ENCODE measurements at places on chromosomes 2 and 18.
A peak's percentile ranks its signal among the peaks of the same experiment; 100 is the strongest.

GRCh38 chr2:159032146-159032545, 63.7 kb downstream of the TANC1 start:
- no peak for DNase-seq

DNA sequence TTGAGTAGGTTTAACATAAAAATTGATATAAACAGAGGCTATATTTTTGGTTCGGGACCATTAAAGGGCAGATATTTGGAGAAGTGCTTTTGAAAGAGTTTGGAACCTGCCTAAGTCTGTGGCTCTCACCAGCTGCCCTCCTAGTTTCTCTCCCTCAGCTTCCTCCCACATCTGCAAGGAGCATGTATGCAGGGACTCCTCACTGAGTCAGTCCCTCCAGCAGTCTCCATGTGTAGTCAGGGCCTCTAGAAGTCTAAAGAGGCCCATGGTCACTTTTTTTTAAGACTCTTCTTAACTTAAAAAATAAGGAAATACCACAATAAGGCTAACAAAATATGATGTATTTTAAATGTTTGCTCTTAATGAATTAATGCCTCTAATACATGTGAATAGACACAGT, 220.0 kb upstream of the TANK start:
- DNase-seq, result no peak

GRCh38 chr2:109129356-109129920, 433 bp downstream of the SH3RF3 start:
- peak; percentile 51 for DNase-seq

- no peak for DNase-seq
Measured at GRCh38 chr2:63378589-63378988, 209.7 kb downstream of the WDPCP start.

- no peak for DNase-seq
Measured at GRCh38 chr2:239716536-239717318, 308.4 kb downstream of the NDUFA10 start.

- DNase-seq, result no peak
Measured at GRCh38 chr2:191907545-191907944, 60.7 kb upstream of the CAVIN2 start.

DNA sequence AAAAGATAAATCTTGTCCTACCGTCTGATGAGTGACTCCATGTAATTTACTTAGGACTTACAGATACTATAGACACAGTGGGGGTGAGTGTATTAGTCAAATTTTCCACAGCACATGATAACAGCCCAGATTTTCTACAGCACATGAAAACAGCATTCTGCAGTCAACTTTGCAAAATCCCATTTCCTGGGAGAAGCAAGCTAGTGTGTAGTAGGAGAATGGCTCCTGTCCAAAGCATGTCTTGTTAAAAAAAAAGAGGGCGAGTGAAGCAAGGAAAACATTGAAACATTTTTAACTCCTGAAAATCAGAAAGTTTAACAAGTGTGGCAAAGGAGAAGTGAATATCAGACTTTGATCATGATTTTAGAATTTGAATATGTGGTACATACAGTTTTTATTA, 817.8 kb upstream of the FAM98A start:
- no peak for DNase-seq

DNA sequence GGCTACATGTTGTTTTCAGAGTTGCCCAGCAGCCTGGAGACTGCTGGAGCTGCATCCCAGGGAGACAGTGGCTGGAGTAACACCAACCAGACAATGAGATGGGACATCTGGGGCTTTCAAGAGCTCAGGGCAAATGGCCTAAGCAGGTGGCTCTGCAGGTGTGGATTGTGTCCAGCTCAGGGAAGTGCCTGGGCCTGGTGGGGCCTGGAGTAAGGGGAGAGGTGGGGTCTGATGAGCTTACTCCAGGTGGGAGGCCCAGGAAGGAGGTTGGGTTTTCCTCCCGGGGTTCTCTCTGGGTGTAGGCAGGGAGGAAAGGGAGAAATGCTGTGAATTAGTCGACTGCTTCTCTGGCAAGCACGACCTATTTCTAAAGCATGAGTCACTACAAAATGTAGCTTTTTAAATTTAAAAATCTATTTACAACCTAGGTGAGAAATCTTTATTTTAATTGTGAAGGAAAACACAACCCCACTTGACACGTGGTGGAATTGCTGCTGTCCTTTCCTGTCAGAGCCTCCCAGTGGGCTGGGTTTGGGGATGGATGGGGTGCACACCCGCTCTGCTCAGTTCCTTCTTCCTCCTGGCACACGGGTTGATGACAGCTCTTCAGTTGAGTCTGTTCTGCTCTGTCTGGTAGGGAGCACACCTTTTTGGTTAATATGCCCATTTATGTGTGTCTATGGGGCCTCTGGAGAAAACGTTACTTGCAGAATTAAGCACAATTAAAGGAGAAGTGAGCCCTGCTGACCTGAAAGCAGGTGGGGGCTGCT, 81.6 kb downstream of the SH3RF3 start:
- no peak for DNase-seq

- DNase-seq, result no peak
Measured at GRCh38 chr2:177998006-177998405, 74.6 kb downstream of the PDE11A start.

- no peak for DNase-seq
Measured at GRCh38 chr2:60715561-60715960, 40.5 kb upstream of the PAPOLG start.

GRCh38 chr2:222568865-222569264, 87.0 kb downstream of the FARSB start:
- DNase-seq, result no peak

- DNase-seq, result no peak
Measured at GRCh38 chr2:15421753-15422152, 139.4 kb downstream of the NBAS start.

GRCh38 chr18:49616618-49617328, 54.9 kb downstream of the LIPG start:
- DNase-seq, result no peak

DNA sequence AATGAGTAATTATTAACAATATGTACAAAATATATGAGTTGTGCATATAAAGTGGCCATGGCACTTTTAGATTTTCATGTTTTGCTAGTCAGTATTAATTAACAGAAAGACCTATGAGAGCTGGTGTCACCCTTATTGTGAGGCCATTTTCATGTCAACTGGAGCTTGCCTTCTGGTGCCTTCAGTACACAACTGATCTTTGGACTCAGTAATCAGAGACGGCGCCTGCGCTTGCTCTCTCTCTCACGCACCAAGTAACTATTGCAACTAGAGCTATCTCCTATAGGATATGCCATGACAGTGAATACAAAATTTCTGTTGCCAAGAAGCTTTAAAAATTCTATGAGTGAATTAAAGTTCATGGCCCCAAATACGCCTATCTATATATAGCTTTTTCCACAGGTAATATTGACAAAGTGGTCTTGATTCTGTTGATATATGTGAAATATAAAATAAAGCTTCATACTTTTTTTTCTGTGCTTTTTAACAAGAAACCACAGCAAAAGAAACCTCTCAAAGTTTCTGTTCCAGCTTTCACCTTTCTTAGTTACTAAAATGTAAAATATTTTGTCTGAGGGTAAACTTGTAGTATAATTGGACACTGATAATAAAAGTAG, 2.9 kb downstream of the SERTAD2 start:
- no peak for DNase-seq

DNA sequence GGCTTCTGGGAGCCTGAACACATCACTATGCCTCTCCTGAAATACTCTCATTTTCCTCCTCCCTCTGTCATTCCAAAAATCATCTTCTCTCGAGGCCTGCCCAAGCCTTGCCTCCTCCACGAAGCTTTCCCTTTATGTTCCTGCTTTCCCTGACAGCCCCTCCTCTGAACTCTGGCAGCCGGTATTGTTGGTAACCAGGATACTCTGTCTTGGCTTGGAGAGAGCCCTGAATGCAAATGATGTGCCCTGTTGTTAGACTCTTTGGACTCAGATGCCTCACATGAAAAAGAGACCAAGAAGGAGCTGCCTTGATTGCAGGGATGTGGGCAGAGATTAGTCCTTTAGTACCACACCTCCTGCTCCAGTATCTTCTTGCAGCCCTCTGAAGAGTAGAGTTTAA, 138.5 kb upstream of the DLX2 start:
- DNase-seq, result no peak

DNA sequence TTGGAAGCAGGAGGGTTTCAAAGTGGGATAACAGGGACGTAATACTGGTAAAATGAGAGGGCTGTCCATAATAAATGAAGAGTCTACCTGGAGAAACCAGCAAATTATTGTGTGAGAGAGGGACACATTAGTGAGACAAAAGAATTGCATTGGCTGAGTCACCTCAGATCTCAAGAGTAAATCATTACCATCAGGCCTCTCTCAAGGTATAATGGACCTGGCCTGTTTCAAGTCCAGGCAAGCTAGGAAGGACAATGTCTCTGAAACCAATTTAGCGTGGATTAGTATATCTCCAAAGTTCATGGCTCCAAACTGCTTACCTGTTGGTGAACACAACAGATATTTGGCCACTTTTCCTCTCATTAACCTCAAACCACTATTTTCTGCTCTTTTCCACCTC, 471.4 kb downstream of the CMPK2 start:
- DNase-seq, result no peak

DNA sequence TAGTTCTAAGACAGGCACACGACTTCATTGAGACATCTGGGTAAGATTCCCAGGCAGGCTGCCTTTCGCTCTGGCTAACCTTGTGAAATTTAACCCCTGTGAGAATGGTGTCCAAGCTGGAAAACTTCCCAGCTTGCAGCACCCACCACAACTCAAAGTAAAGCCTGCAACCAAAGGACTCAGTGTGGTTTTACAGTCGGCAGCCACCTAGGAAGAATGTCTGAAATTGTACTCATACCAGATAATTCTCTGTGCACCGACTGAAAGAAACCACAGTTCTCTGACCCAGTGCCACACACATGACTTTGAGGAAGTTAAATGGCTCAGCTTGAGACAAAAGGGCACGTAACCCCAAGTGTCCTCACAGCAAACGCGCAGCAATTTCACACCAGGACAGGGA, 125.7 kb downstream of the RBMS1 start:
- no peak for DNase-seq

DNA sequence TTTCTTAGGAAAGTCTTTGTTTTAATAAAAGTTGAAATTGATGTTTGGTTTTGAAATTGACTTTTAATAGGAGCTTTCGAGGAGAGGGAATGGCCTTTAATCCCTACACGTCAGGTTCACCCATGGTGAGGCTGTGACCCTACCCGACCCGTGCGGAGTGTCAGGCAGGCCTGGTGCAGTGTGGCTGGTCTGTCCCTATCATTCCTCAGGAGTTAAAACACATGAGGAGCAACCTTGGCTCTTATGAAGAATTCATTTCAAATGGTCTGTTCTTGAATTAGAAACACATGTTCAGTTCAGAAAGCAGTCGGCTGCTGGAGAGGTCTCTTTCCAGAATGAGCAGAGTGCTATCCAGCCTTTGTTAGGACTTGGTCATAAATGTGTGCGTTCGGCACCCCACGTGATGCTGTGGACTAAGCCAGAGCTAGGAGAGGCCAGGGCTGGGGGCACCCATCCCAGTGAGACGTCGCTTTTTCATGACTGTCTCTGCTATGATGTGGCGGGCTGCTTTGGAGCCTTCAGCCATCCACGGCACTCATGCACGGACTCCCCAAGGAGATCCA, 54.7 kb downstream of the EMILIN2 start:
- no peak for DNase-seq

GRCh38 chr2:85746321-85747004, 7.3 kb upstream of the ATOH8 start:
- no peak for DNase-seq

DNA sequence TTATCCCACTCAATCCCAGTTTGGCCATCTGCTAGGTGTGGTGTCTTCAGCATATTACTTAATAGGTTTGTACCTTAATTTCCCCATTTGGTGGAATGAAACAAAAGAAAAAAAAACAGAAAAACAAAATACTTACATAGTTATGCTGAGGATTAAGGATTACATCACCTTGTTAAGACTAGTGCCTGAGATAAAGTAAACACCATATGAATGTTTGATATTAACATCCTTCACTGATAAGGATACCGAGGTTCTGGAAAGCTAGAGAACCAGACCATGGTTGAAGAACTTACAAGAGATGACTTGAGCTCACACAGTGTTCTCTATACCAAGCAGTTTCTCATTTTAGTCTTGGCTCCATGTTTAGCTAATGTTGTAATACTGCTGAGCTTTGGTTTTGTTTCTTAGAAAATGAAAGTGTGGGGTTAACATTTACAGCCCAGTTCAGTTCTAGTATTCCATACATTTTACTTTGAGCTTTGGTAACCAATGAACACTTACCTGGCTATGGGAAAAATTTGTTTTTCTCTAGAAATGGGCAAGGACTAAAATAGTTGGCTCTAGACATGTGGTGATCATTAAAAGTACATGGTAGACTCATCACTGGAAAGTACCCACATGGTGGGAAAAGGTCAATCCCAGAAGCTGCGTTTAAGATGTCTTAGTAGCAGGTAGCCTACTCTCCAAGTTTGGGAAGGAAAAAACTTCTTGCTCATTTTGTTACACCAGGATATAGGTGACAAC, 5.8 kb upstream of the GPD2 start:
- no peak for DNase-seq

GRCh38 chr2:116724550-116724949, 1089.9 kb upstream of the DDX18 start:
- no peak for DNase-seq

DNA sequence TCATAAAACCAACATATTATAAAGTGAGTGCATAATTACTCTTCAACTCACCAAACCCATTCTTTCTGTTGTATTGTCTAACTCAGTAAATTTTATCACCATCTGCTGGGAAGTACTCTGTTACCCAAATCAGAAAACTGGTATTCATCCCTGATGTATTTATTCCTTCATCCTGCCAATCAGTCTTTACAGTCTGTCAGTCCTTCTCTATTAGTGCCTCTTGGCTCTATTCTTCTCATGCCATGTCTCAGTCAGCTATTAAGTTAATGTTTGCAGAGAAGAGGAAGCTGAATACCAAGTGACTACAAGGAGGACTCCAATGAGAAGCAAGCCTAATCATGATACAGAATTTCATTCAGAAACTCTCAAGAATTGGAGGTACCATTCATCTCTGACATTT, 631.2 kb downstream of the CPS1 start:
- DNase-seq, result no peak

GRCh38 chr18:77650799-77651385, 401.2 kb downstream of the GALR1 start:
- peak; percentile 41 for DNase-seq

- no peak for DNase-seq
Measured at GRCh38 chr18:41753826-41754225, 201.2 kb upstream of the PIK3C3 start.

DNA sequence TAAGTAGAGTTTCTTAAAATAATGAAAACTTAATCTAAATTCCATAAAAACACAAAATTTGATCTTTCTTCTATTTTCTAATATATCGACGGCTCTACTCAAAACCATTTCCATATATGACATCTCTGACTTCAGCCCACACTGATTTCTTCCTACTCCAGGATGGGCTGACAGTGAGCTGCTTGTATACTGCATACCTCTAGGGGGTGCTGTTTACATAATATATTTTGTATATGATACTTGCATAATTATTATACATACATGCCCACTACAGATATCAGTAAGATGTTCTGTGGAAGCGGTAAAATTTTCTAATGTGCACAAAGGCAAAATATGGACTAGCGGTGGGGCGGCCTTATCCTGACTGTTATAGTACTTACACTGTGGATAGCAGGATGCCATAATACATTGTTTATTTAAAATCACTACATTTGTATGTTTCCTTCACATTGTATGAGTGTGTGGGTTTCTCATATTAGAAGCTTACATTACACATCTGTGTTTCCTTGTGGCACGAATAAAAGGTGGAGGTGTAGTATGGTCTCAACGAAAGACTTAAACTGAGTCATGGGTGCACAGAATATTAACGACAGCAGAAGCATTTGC, 66.1 kb upstream of the NXPH2 start:
- DNase-seq, result no peak
